C1 segment of cervical spinal cord (tissue), 14 donors: ENCODE measurements at places on chromosomes 12 and 14.

DNA sequence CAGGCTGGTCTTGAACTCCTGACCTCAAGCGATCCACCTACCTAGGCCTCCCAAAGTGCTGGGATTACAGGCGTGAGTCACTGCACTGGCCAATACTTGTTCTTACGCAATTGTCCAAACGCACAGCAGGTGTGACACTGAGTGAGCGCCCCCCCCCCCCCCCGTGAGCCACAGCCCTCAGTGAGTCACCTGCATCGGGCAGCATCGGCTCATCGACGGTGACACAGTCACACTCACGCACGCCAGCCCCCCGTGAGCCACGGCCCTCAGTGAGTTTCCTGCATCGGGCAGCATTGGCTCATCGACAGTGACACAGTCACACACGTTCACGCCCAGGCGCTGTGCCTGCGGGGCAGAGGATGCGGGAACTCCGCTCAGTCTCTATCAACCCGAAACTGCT, 42.5 kb downstream of the GALNT9 start:
- no peak for DNase-seq

DNA sequence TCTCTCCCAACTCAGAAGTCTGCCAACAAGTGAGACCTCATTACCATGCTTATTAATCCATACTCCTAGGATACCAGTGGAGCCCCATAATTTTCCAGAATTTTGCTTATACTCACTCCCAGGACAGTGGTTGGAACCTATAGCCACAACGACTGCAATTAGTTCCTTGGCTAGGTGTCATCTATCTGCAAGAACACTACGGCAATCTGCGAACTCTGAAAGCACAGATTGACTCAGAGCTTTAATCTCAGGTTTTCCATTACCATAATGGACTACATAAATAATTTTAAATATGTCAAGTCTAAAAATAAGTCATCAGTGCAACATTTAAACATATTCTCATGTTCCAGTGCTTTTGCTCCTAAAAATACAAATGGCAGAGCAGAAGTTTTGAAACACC, 33.4 kb downstream of the TMTC3 start:
- DNase-seq = no peak

GRCh38 chr12:66044731-66045130, 85.8 kb downstream of the LLPH start:
- no peak for DNase-seq

- DNase-seq = no peak
Measured at GRCh38 chr12:56836800-56837663, 73.9 kb downstream of the HSD17B6 start.

DNA sequence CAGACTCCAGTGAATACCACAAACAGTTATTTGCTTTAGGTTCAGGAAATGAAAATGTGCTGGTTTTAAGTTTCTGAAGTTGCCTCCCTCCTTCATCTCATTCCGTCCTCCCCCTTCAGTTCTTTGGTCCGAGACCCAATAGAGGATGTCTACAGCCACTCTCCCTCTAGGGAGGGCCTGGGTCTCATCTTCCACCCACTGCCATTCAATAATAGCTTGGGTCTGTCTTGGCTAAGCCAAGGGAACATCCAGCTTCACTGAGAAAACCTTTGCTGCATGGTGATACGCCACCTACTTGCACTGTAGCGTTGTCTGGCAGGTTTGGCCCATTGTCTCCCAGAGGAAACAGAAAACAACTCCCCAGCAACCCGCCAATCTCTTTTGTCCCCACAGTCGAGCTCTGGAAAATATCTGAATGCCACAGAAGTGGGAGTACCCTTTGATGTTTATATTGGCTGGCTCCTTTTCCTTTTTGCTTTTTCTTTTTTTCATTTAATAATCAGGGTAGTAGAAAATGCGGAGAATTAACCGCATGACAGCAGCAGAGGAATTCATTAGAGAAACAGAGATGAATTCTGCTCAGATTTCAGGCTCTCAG, 380.1 kb downstream of the RAD51B start:
- DNase-seq = no peak

GRCh38 chr14:91890291-91890749, 23.0 kb upstream of the TC2N start:
- DNase-seq = peak; percentile 18

DNA sequence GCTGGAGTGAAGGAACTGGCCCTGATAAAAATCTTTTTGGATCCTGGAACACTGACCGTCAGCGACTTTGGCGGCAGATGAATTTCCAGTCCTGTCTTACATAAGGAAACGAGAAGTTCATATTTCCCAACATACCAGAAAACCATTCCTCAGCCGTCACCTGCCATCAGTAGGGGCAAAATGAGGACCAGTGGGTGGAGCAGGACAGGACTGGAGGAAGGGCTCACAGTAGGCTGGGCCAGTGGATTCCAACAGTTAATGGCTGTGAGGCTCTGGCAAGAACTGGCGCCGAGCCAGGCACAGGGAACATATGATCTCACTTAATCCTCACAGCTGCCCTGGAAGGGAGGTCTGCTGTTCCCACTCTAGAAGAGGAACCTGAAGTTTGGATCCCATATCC, 67.2 kb upstream of the FAM181A start:
- DNase-seq = no peak

DNA sequence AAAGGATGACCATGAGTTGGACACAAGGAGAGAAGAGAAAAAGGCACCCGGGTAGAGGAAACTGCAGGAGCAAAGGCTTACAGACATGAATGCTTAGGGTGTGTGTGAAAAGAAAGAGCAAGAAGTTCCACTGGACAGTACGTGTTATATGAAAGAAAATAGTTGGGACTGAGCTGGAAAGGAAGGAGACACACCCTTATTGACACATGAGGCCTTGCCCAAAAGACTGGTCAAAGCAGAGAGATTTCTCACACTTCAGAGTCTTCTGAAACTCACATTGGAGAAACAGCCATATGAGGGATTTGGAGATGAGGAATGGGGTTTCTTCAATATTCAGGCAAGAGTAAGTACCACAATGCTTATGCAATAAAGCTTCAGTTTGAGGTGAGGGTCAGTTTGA, 56.0 kb downstream of the TTC9 start:
- DNase-seq = no peak

DNA sequence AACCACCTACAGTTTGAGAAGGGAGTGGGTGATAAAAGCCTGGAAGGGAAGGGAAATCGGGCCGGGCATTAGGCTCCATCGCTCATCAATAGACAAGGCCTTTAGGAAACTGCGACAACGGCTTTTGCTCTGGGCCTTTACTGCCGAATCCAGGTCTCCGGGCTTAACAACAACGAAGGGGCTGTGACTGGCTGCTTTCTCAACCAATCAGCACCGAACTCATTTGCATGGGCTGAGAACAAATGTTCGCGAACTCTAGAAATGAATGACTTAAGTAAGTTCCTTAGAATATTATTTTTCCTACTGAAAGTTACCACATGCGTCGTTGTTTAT, 261 bp upstream of the RNU7-1 start:
- peak; percentile 24 for DNase-seq
